ENCODE measurements at places on chromosomes 6 and 20.
A peak's percentile ranks its signal among the peaks of the same experiment; 100 is the strongest.

DNA sequence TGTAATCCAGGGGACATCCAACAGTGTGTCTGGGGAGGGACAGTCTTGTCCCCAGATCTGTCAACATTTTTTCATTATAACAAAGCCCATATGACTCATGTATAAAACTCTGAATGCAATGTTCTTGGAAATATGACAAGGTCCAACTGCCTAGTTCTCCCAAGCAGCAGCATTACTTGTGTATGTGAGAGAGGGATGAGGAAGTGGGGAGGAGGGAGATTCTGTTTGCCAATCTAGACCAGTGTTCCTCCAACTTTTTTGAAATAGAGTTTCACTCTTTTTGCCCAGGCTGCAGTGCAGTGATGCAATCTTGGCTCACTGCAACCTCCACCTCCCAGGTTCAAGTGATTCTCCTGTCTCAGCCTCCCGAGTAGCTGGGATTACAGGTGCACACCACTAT is 394.8 kb downstream of the DHX35 start:
- DNase-seq: no peak
- H3K4me1 ChIP-seq: no peaks in the 10 kb centered on the region
- no peaks in the 10 kb centered on the region for H3K36me3 ChIP-seq
- H3K27ac ChIP-seq: no peak overlapping the region
- no peak overlapping the region for H3K4me3 ChIP-seq
- H3K27me3 ChIP-seq: no peaks in the 10 kb centered on the region

DNA sequence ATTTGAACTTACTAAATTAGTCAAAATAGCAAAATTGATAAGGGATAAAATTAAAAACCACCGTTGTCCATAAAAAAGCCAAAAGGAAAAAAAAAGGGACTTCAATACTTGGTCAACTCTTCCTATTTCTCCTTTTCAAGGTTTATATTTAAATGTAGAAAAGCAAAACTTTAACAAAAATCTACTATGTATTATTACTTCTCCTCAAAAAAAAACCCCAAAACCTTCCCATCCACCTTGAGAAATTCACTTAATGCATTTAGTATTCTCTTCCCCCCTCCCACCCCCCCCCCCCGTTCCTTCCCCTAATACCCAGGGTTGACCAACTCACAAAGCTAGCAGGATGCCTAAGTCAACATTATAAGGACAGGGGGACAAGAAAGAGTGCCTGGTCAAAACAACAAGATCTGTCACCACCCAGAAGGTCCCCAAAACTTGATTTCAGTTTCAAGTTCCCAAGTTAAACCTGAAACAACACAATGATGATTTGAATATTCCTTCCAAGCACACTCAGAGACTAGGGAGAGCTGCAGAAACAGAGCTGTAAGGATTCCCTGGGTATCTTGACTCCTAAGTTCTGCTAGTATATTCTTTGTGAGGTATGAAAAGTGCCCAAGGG is 14.6 kb downstream of the GMDS start:
- DNase-seq: no peak
- no peaks in the 10 kb centered on the region for H3K4me1 ChIP-seq
- H3K27ac ChIP-seq: no peak overlapping the region
- H3K27me3 ChIP-seq: no peaks in the 10 kb centered on the region
- no peaks in the 10 kb centered on the region for H3K36me3 ChIP-seq

DNA sequence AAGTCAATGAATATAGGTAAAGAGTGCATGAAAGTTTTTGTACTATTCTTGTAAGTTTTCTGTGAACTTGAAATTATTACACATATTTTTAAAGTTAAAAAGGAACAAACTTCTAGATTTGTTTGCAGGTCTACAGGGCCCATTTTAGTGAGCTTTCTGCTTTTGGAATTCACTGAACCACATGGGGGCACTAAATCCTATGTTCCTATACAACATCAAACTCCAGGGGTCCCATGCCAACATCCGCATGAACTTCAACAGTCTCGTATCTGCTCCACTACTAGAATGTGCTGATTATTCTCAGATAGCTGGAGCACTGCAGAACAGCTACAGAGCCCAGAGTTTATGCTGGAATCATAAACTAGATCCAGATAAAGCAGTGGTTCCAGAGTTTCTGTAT is 347.9 kb upstream of the SPTLC3 start:
- H3K36me3 ChIP-seq: no peaks in the 10 kb centered on the region
- H3K27me3 ChIP-seq: no peaks in the 10 kb centered on the region
- no peak overlapping the region for H3K4me3 ChIP-seq
- DNase-seq: no peak

DNA sequence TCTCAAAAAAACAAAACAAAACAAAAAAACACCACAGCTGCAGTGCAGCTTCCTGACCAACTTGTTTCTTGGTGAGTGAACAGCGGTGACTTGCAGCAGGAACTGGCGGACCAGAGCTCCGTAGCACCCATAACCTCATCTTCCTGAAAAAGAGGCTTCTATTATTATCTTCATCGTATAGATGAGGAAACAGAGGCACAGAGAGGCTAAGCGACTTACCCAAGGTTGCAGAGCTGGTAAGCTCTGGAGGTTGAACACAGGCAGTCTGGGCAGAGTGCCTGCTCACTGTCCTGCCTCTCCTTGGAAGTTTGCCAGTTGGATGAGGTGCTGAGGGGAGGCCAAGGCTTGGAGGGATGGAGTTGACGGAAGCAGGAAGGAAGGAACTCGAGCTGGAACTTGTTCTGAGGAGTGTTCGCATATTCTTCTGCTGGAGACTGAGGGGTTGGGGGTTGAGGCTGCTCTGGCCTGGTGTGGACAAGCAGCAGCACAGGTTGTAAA is 47.9 kb upstream of the CCDC167 start:
- H3K27me3 ChIP-seq: no peaks in the 10 kb centered on the region
- H3K4me1 ChIP-seq: peaks cover 37% of the 10 kb centered on the region
- no peak for DNase-seq
- no peaks in the 10 kb centered on the region for H3K36me3 ChIP-seq
- H3K4me3 ChIP-seq: no peak overlapping the region

DNA sequence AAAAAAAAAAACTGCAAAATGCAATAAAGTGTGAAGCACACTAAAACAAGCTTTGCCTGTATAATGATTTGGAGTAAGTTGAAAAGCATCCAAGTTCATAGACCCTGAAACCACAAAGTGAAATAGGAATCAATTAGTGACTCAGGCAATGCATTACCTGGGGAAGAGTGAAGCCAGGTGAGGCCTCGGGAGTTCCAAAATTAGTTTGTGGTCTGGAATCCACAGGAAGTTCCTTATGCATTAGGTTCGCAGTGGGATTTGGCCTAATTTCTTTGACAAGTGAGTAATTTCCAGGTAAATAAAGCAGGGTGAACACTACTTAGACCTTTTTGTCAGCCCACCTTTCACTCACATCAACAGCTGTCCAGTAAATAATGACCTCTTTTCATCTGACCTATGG is 490.8 kb downstream of the CBLN4 start:
- DNase-seq: no peak
- no peak overlapping the region for H3K27ac ChIP-seq
- no peaks in the 10 kb centered on the region for H3K27me3 ChIP-seq
- no peaks in the 10 kb centered on the region for H3K4me1 ChIP-seq
- no peaks in the 10 kb centered on the region for H3K36me3 ChIP-seq
- H3K4me3 ChIP-seq: no peak overlapping the region

- DNase-seq: no peak
- H3K4me1 ChIP-seq: peaks cover 7% of the 10 kb centered on the region
- H3K36me3 ChIP-seq: no peaks in the 10 kb centered on the region
- no peak overlapping the region for H3K27ac ChIP-seq
- H3K4me3 ChIP-seq: no peak overlapping the region
Measured at GRCh38 chr6:36358226-36358915, 21.7 kb upstream of the BNIP5 start.

GRCh38 chr6:67248077-67248476 is 1387.0 kb upstream of the ADGRB3 start:
- no peak for DNase-seq
- no peaks in the 10 kb centered on the region for H3K4me1 ChIP-seq
- no peak overlapping the region for H3K27ac ChIP-seq
- H3K27me3 ChIP-seq: no peaks in the 10 kb centered on the region

- no peak for DNase-seq
- no peak overlapping the region for H3K4me3 ChIP-seq
- H3K27me3 ChIP-seq: peaks cover 13% of the 10 kb centered on the region
- H3K36me3 ChIP-seq: no peaks in the 10 kb centered on the region
- H3K27ac ChIP-seq: no peak overlapping the region
- no peaks in the 10 kb centered on the region for H3K4me1 ChIP-seq
Measured at GRCh38 chr20:20286061-20286460, 81.8 kb upstream of the INSM1 start.

DNA sequence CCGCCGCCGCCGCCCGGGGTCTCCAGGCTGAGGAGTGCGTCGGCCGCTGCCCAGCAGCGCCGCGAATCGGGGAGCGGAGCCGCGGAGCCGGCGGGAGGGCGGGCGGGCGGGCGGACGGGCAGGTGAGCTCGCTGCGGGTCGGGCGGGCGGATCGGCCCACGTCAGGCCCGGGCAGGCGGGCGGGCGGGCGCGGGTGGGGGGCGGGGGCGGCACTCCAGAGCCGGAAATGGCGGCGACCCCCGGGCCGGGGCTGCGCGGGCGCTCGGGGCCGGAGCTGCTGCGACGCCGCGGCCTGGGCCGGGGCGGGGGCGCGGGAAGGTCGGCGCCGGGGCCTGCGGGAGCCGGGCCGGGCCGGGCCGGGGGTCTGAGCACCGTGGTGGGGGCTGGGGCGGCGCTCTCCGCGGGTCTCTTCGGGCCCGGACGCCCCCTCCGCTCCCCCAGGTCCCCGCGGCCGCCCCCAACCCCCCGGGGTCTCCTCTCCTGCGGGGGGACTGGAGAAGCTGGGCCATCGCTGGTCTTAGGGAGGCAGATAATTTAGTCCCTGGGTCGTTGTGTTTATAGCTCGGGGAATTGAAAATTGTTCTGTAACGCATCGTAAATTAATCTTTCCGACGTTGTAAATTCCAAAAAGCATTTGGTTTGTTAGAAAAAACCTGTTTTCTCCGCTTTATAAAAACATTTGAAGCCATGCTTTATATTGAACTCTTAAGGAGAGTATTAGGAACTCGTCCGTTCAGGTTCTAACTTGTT is 451 bp downstream of the DNAJC5 start:
- peak overlapping the region; percentile 71 for H3K27ac ChIP-seq
- no peaks in the 10 kb centered on the region for H3K27me3 ChIP-seq
- peaks cover 38% of the 10 kb centered on the region for H3K4me1 ChIP-seq
- peak overlapping the region; percentile 49 for H3K4me3 ChIP-seq
